Activated CD8-positive, alpha-beta memory T cell treated with anti-CD3 and anti-CD28 coated beads, Interleukin-2, amount 10 ng/mL, durations not matched to agents 7 days and 5 days (primary cell): ENCODE measurements at places on chromosomes 6 and 20.

- DNase-seq = peak; percentile 45
Measured at GRCh38 chr20:60137657-60138245, 179.5 kb downstream of the CDH26 start.

DNA sequence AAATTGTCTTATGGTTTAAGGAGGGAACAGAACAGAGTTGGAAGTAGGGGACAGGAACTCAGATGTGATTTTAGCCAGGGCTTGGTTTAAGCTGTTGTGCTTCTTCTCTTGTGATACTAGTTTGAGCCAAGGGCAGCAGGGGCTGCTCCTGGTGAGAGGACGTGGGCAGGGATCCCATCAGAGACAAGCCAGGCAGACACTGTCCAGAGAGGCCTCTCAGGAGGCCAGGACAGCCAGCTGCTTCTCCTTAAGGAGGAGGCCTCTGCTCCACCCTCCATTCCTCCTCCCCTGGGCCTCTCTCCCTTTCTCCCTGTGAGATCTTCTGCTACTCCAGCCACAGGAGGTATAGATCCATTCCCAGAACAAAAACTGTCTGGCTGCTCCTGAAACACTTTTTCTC lies 108.4 kb upstream of the MLN start:
- no peak for DNase-seq

DNA sequence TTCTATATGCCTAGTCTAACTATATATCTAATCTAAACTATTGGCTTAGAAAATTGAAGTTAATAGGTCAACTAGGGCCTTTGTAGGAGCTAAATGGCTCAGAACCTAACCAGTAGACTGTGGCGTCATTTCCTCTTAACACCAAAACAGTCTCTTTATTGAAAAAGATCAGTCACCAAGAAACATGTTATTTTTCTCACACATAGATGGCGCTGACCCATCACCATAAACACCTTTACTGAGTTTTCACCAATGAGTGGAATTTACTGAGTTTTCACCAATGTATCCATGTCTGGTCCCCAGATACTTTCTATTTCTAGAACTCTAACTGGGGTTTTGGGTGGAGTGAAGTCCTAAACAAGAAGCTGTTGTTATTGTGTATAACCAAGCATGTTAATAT lies 636.0 kb downstream of the BCKDHB start:
- no peak for DNase-seq

DNA sequence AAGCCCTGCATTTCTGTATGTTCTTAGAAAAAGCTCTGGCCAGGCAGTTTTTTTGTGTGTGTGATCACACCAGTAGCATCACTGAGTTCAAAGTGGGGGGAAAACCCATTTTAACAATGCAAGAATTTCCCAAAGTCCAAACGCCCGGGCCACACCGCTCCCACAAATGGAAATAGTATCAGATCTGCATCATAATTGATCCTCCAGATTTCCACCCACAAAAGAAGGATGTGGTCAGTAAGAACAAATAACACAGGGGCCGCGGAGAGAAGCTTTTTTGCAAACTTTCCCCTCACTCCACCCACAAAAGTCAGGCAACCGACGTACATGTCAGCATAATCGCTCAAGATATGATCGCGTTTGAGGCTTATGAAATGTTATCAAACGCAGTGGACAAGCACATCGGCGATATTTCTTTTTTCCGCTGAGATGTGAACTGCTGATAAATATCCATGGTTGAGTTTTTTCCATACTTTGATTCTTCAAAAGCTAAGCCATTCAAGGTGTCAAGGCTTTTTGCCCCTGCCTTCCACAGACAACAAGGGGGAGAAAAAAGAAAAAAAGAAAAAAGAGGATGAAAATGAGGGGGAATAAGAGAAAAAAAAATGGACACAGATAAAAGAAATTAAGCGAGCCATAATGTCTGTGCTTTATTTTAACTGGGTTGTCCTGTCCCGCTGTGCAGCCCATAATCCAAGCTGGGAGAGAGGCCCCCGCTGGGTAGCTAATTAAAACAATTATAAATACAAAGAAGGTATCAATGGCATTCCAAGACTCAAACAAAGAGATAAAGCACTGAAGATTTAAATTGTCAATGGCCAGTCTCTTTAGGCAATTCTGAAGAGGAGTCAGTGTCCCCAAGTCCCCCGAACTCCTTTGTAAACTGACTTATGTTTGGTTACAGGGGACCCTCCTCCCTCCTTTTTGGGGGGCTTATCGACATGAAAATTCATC lies 143.5 kb downstream of the ZFP64 start:
- peak; percentile 59 for DNase-seq

- no peak for DNase-seq
Measured at GRCh38 chr6:128713461-128713860, 169.5 kb upstream of the LAMA2 start.

DNA sequence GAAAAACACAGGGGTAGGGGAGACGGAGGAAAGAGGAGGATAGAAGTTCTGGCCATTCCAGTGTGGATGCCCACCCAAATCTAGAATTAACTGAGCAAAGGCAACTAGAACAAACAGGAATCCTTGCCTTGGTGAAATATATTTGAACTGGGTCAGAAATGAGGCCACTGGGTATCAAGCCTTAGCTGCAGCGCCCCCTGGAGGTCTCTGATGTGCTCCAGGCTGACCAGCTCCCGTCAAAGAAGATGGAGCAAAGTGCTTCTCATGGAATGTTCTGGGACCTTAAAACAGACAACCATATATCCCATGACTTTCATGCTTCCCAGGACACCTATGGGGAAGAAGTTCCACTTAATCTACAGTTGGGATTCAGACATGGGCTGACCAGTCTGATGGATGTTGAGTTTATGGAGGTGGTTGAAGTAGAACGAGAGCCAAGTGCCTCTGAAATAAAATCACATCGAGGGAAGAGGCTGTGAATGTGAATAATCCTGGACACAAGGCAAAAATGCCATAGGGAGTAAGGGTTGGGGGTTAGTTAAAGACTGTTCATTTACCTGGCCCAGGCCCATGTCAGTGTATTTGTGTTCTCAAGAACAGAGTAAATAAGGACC lies 50.4 kb downstream of the HLA-DPB1 start:
- peak; percentile 73 for DNase-seq

- DNase-seq = no peak
Measured at GRCh38 chr6:41331401-41332150, 3.8 kb upstream of the NCR2 start.

GRCh38 chr6:33772082-33772830 lies 16.7 kb downstream of the LEMD2 start:
- no peak for DNase-seq

DNA sequence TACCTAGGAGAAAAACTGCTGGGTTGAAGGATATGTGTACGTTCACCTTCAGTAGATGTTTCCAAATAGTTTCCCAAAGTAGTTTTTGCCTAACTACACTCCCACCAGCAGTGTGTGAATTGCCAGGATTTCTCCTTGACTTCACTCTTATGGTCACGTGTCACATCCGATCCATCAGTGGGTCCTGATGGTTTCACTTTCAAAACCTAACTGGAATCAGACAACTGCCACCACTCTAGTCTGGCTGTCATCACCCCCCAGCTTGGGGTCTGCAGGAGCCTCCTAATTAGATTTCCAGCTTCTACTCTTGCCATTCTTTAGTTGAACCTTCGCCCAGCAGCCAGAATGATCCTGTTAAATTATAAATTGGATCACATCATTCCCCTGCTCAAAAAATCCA lies 8.5 kb upstream of the SLC12A5 start:
- DNase-seq = no peak

DNA sequence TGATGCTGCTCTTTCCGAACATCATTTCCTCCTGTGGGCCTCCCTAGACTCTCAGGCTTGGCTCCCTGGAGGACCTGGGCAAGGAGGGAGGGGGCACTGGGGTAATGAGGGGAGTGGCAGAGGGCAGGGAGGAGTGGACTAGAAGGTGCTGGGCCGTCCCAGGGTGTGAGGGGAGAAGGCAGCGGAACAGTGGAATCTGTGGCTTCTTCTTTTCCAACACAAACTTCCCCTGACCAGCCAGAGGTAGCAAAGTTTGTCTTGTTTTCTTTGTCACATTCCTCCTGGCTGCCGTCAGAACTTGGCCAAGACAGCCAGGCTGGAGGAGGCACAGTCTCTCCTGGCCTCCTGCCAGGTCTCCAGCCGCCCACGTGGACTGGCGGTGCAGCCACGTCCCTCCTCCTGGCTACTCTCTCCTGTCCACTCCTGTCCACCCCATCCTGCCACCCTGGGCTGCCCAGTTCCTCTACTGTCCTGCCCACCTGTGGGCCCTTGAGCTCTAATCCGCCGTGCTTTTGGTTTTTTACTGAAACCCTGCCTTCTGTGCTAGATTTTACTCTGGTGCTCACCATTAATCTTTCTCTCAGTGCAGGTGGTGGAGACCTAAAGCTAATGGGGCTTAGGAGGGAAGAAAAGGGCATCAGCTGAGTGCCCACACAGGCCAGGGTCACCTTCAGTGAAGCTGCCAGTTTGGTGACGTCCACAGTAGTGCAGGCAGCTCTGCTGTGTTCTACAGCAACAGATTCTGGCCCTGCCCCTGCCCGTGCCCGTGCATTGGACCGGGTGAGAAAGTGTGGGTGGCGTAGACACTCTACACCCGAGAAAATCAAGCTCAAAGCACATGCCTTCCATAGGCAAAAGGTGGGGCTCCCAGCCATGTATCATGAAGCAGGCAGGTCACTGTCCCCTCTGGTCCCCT lies 2.8 kb upstream of the CDSN start:
- no peak for DNase-seq

DNA sequence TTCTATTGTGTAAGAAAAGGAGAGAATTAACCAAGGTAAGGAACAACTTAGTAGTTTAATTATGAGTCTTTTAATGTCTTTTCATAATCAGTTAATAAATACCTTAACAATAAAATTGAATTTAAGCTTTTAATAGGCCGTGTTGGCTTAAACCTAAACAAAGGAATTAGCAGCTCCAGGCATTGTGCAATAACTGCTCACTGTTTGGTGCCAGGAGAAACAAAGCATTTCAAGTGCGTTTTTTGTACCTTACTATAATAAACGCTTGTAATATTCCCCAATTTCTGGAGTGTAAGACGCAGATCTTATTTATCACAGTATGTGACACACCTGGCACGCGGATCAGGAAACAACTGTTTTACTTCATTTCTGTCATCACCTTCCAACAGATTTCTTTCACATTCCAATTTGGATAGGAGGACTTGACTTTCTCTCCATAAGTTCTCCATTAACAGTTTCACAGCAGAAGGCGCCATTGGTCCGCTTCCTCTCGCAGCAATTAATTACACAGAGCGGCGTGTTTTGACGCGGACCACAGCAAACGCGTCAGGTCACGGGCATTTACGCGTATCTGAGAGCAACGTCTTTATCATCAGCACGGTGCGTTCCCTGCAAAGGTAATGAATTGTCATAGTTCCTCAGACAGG lies 335.8 kb upstream of the NT5E start:
- DNase-seq = no peak

- no peak for DNase-seq
Measured at GRCh38 chr6:145548933-145549648, 186.2 kb downstream of the EPM2A start.

DNA sequence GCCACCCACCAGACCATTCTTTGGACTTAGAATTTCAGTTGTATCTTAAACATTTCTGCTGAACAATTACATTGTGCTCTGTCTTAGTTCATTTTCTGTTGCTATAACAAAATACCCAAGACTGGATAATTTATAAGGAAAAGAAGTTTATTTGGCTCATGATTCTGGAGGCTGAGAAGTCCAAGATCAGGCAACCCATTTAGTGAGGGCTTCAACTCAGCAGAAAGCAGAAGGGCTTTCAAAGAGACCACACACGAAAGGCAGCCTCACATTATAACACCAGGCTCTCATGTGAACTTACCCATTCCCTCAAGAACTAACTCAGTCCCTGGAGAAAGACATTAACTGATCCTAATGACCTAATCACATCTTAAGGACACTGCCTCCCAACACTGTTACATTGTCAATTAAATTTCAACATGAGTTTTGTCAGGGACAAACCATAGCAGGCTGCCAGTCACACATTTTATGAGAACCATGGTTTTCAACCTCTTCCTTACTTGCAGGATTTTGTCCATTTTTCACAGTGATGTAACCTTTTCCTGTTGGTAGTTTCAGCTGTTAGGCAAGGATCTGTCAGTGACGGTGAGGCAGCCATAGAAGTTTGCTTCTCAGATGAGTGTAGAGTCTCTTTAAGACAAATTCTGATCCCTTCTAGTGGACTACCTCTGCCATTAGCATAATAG lies 399.6 kb upstream of the SOX4 start:
- no peak for DNase-seq

DNA sequence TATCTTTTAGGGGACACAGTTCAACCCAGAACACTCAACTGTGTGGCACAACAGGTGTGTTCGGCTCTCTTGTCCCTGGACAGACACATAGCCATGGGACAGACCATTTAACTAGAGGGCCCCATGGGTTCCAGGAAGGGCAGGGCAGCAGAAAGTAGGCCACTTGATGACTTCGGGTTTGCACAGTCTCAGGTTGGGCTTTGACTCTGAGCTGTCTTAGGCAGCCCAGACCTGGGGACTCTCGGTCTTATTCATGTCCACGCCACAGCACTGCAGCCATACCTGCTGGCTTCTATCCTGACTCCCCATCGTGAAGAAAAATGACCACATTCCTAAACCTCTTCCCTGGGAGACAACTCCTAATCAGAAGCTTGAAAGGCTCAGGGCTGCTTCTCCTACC lies 146.1 kb upstream of the AKAP12 start:
- no peak for DNase-seq

GRCh38 chr6:116556814-116557415 lies 3.4 kb downstream of the CALHM4 start:
- DNase-seq = no peak

DNA sequence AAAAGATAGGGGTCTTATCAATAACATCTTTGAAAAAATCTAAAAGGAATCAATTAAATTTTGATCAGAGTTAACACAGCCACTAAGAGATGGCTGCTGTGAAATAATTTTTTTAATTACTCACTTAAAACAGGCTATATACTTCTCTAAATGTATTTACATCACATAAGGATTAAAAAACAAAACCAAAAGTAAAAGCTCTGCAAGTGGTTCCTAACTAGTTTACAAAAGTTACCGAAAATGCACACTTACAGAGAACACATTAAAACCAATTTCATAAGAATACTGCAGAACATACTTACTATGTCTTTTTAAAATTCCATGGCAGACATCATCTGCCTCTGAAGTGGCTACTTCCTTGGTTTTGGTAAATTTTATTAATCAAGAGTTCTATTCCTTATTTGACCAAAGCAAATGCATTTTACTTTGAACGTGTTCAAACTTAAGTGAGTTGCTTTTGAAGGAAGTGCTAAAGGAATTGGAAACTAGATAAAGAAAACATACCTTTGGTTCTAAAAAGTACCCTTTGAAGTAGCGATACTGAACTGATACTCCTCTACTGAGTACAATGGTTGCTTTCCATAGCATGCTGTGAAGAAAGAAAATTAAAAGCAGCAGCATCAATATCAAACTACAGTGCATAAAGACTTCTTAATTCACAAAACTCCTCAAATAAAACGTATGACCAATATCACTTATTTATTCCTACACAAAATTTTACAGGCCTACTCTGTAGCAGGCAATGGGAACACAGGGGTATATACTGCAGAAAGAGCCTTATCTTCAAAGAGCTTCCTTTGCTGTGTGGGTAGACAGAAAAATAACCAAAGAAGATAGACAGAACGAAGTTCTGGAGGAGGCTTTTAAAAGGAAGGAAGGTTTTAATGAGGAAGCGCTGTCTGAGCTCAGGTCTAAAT lies 157.1 kb upstream of the SHLD1 start:
- no peak for DNase-seq

GRCh38 chr6:453152-453551 lies 61.6 kb downstream of the IRF4 start:
- DNase-seq = peak; percentile 23
